GM10248 (cell line): ENCODE measurements at places on chromosomes 3 and 15.

DNA sequence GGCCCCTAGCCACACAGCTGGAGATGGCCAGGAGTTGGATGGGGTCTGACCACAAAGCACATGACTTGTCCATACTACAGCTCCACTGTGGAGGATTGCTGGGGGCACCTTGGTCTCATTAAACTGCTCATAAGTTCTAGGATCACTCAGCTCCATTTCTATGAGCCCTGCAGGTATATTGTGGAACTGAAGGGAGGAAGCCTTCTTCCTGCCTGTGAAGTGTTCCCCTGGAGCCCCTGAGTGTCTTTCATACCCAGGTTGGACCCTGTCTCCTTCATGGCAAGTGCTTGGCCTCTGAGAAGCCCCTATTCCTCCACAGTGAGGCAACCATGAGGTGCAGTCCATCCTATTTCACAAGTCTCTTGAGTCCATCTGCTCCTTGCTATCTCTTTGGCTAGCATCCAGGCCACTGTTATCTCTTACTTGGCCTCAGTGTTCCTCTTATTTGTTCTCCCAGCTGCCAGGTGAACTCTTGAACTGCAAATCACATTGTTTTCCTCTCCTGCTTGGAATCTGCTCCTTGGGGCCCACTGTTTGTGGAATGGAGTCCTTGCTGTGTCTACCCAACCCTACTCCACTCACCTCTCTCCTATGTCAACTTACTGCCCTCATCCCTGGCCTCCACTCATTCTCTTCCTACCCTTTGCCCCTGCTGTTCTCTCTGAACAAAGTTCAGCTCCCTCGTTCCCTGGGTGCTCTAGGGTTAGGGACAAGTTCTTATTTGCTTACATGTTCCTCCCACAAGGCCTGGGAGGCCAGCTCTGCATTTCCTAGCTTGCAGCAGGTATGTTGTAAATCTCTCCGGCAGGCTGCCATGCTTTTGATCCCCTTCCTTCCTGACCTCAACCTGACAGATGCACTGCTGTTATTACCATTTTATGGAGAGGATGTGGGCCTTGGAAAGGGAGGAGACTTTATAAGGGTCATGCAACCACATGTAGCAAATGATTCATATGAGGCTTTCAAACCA lies 1.2 kb downstream of the ACOX2 start:
- no peak for DNase-seq

DNA sequence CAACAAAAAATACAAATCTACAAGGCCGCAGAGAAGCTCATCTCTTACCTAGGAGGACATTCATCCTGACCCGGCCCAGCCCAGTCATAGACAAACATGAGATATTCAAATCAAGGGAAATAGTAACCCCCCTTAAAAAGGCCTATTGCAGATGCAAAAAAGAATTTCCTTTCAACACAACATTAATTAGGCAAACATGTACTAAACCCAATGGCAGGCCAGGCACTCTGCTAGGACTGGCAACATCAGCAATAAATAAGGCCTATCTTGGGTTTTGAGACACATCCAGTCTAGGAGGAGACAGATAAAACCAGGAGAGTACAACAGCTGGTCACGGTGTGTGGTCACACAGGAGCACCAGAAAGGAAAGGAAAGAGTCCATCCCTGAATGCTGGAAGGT lies 61.4 kb downstream of the ADCY5 start:
- DNase-seq: no peak

DNA sequence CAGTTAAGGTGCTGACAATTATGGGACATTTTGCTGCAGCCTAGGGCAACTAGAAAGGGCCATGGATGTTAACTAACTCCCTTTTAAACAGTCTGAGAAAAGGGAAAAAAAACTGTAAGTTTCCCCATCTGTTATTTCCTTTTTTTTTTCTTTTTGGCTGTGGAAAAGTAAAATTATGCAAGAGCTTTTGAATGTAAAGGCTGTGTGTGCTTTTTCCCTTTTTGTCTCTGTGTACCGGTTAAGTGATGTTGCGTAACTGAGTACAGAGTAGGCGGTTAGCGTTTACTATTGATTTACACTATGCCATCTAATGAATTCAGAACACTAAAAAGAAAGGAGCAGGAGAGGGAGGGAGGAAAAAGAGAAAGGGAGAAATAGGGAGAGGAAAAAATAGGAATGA lies 403.6 kb downstream of the TIGIT start:
- no peak for DNase-seq

GRCh38 chr15:89627256-89627970 lies 27.9 kb downstream of the KIF7 start:
- peak; percentile 11 for DNase-seq

GRCh38 chr3:167930453-167930852 lies 165.3 kb downstream of the GOLIM4 start:
- no peak for DNase-seq

DNA sequence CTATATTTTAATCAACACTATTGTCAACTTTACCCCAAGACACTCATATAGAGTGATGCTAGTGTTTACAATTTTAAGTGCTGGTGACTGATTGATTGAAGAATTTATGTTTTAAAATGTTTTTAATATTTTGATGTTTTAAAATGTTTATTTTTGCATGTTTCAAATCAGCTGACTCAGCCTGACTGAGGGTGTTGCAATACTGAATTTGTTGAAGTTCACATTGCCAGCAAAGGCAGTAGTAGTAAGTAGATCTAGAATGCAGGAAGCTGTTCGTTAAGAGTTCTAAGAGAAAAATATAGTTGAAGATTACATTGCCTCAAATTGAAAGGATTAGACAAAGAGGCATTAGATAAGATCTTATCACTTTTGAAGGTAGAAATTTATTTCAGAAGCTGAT lies 977.6 kb downstream of the IGSF11 start:
- no peak for DNase-seq

- no peak for DNase-seq
Measured at GRCh38 chr3:45826908-45827307, 15.0 kb downstream of the LZTFL1 start.

DNA sequence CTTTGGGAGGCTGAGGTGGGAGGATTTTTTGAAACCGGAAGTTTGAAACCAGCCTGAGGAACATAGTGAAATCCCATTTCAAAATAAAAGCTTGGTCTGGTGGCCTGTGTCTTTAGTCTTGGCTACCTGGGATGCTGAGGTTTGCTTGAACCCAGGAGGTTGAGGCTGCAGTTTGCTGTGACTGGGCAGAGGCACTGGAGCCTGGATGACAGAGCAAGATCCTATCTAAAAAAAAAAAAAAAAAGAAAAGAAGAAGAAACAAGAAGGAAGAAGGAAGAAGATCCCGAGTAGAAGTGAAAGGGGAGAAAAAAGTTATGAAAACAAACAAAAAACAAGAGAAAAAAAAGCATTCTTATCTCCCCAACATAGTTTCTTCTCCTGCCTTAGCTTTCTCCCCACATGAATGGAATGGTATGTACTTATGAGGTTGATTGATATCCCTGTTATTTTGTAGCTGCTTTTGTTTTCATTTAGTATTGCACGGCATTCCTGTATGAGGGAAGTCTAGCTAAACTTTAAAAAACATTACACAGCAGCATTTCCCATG lies 42.4 kb downstream of the TMEM40 start:
- DNase-seq: no peak

DNA sequence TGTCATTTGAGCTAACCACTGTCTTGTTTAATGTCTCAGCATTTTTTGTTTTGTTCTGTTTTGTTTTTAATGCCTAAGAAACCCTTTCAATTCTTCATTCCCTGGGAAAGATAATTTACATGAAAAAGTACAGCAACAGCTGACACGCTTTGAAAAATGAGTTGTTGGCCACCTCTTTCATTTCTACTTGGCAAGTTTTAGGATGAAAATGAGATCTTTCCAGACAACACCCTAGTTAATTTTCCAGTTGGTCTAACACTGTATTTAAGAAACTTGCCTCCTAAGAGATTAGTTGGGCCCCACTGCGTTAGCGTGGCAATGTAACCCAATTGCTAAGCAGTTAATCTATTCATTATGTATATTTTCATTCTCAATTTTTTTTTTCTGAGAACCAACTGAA lies 194.0 kb upstream of the LRRN1 start:
- DNase-seq: no peak

DNA sequence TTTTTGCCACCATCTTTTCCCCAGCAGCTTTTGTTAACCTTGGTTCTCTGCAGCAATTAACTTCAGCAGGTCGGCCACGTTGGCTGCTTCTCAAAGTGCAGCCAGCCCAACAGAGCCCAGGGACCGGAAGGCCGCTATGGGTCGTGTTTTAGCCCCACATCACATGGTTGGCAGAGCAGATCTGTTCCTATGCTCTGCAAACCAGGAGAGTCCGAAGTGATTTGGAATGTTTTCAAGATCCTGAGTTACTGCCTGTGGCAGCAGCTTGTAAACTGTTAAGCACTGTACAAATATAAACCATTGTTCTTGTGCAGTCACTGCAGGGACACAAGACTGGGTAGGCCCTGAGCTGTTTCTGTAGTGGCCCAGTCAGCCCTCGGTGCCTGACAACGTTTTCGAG lies 69.6 kb upstream of the MYZAP start:
- no peak for DNase-seq

- DNase-seq: no peak
Measured at GRCh38 chr3:19206540-19206939, 58.2 kb downstream of the KCNH8 start.

GRCh38 chr3:77149382-77149781 lies 109.5 kb downstream of the ROBO2 start:
- no peak for DNase-seq

DNA sequence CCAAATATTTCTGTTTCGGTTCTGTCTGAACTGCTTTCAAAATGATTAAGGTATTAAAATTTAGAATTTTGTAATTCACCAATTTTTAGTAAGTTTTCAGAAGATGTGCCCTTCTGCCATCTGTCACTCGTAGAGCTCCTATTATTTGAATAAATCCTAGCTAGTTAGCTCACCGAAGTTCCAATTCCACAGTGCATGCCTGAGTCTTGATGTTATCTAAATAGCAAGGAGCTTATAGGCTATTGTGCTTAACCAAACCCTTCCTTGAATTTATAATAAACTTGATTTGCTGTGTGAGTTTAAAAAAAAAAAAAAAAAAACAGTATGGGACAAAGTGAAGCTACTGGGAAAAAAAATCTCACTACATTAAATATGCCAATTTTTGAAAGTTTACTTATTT lies 18.7 kb downstream of the ATP13A3 start:
- no peak for DNase-seq

- peak; percentile 40 for DNase-seq
Measured at GRCh38 chr15:71471347-71471746, 339.0 kb upstream of the NR2E3 start.

DNA sequence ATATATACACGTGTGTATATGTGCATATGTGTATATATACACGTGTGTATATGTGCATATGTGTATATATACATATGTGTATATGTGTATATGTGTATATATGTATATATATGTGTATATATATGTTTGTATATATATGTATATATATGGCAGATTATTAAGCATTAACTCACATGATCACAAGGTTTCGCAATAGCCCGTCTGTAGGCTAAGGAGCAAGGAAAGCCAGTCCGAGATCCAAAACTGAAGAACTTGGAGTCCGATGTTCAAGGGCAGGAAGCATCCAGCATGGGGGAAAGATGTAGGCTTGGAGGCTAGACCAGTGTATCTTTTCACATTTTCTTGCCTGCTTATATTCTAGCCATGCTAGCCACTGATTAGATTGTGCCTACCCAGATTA lies 23.7 kb downstream of the NAALADL2 start:
- DNase-seq: no peak

DNA sequence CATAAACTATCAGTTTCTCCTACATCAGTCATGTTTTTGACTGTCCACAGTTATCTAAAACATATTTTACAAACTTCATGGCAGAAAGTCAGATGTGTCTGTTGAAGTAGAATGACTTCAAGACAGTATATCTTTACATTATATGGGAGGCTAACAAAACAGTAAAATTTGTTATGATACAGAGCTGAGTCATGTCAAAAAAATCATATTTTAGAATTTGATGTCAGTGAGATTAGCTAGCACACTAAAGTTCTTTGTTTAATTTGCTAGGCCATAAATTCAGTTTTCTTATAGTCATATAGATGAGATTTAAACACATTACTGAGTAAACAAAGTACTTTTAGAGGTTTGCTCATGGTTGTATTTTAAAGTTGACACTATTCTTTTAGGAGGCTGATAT lies 80.3 kb upstream of the IGSF10 start:
- no peak for DNase-seq

- no peak for DNase-seq
Measured at GRCh38 chr3:127908202-127908601, 6.8 kb upstream of the KBTBD12 start.

- DNase-seq: no peak
Measured at GRCh38 chr15:77497110-77497737, 76.5 kb downstream of the HMG20A start.

DNA sequence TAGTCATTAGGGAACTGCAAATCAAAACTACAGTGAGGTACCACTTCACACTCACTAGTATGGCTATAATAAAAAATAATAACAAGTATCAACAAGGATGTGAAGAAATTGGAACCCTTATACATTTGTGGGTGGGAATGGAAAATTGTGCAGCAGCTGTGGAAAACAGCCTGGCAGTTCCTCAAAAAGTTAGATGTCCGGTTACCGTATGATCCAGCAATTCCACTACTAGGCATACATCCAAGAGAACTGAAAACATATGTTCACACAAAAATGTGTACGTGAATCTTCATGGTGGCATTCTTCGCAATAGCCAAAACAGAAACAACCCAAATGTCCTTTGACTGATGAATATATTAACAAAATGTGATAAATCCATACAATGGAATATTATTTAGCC lies 187.9 kb upstream of the LYSMD4 start:
- DNase-seq: no peak

- DNase-seq: no peak
Measured at GRCh38 chr15:80801891-80802680, 22.9 kb downstream of the CEMIP start.

- no peak for DNase-seq
Measured at GRCh38 chr3:32321095-32321790, 70.4 kb upstream of the CMTM7 start.

DNA sequence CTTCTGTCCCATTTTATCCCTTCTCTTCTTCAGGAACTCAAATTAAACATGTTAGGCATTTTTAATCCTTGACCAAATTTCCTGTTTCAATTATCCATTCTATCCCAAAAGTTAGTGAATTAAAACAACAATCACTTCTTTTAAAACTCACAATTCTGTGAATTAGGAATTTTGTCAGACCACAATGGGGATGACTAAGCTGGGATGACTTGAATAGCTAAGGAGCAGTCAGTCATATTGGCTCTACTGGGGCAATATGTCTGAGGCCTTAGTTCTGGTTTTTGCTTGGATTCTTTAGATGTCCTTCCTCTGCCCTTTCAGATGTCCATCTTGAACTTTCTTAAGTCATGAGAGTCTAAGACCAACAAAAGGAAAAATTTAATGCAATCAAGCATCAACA lies 178.2 kb upstream of the TGFBR2 start:
- no peak for DNase-seq

DNA sequence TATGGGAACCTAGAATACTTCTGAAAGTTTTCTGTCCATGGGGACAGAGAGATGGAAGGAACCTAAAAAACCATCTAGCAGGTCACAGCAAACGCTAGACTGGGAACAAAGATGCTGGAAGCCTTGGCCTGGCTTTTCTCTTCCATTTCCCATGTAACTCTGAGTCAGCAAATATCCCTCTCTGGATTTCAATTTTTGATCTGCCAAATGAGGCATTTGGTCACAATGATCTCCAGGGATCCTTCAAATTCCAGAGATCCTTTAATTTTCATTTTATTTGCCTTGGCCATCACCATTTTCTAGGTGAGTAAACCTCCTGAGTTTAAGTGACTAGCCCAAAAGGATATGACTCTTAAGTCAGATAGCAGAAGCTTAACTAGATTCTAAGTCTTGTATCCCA lies 39.7 kb downstream of the RTP1 start:
- no peak for DNase-seq
